ENCODE measurements at places on chromosomes 4 and X.
A peak's percentile ranks its signal among the peaks of the same experiment; 100 is the strongest.

- DNase-seq, result peak; percentile 40
Observed at GRCh38 chr4:107736924-107737448, 17.0 kb upstream of the PAPSS1 start.

DNA sequence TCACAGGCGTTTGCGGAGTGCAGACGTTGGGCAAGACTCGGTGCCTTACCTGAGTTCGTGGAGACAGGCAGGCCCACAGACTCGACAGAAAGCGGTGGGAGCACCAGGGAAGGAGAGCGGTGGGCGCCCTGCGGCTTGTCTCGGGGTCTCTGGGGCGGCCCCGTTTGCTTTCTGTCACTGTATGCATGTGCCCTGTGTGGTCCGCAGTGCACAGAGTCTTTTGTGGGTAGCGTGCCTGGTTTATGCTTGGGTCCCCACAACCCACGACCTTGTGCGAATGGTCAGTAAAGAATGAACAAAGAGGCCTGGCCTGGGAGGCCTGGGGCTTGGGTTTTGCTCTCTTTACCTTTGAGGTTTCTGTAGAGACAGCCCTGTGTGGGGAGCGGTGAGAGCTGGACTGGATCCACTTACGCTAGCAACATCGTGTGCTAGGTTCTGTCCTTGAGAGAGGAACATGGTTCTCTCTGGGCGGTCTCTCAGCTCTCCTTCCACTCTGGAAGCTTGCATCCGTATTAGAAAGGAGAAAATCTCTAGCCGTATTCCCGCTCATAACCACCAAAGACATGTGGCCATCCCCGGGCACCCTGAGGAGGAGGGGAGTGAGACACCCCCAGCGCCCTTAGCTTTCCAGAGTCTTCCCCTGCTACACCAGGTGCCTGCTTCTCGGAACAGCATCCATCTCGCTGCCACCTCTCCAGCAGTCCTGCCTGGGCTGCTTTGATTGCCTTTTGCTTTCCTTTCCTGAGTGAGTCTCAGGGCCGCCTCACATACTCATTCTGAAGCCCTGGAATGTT is 1.2 kb downstream of the TADA2B start:
- DNase-seq, result no peak

DNA sequence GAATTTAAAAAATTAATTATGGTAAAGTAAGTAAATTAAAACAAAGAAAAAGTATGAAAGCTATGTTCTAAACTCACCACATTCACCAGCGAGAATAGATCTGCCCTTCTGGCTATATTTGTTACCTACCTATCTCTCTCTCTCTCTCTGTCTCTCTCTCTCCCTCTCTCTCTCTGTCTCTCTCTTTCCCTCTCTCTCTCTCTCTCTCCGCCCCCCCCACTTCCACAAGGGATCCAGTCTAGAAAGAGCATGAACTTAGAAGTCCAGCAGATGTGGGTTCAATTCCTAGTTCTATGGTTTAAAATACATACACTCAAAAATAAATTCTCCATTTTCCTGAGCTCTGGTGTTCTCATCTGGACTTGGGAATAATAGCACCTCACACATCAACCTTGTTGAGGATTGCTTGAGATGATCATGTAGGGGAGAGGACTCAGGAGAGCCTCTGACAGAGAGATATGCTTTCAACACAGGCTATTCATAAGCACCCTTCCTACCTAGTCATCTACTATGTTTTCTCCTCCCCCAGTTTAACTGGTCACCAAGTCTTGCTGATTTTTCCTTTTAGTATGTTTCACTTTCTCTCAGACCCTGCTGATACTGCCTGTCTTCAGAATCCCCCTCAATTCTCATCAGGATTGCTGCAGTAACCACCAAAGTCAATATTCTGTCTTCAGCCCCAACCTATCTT is 64.7 kb downstream of the SLC7A11 start:
- DNase-seq, result no peak

DNA sequence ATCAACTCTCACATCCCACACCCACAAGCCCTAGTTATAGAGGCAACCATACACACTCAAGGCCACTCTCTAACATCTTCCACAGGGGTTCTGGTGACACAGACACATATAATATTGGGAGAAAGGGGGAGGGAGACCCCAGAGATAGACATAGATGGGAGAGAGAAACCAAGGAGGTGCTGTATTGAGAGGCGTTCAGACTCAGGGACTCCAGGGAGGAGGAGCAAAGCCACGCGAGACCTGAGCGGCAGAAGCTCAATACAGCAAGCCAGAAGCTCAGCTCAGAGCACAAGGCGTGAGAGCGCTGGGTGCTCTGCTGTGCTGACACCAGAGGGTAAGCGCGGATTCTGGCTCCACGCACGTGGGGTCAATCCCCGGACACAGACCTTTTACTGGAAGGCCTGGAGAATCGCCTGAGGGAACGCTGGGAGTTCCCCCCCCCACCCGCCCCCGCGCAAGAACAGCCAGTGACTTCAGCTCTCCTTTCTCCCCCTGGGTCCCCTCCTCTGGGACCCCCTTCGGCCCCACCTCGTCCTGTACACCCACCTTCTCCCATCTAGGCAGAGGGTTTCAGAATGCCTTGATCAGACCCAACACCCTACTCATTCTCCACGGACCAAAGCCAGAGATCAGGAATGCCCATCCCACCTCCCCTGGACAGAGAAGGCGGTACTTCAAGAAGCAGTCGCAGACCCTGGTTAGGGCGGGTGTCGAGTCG is 8.7 kb downstream of the MSX1 start:
- no peak for DNase-seq

DNA sequence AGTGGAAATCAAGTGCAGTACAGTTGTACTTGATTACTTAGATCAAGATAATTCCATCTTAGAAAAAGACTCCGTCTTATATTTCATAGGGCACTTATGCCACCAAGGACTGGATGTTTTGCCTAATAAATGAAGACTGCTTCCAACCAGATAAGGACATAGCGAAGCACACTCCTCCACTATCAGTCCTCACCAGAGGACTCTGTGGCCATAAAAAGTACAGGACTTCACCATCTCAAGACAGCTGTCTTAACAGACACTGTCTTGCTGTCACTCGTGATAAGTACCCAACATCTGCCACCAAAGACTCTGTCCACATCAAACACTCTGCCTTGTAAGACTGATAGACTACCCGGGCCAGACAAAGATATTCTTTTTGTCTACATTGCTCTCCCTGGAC is 352.0 kb downstream of the TRAM1L1 start:
- DNase-seq, result no peak

GRCh38 chrX:53318766-53319353 is 37.5 kb upstream of the IQSEC2 start:
- no peak for DNase-seq

DNA sequence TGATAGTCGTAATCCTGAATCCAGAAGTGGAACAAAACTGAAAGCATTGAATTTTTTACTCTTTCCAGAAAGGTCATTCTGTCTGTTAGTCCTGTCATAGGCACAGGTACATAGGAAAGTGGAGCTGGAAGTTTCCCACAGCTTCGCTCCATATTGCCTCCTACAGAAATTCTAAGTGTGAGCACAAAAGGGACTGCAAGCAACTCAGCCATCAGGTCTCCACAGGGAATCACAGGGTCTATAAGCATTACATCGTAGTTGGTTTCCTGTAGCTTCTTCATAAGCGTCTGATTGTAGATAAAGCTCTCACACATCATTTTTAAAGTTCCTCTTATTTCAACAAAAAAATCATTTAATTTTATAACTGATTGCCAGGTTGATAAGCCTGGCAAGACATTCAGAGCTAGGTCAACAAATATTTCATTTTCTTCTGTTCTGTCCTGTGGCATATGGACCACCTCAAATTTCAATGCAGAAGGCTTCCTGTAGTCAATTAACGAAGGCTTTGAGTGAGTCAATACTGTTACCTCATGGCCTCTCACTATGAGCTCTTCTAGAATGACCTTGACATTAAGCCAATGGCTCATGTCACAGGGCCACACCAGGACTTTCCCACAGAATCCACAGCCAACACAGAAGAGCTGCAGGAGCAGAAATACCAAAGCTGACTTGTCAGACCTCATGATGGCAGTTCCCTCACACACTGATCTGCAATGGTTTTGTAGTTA is at the start of gene UGT2A3:
UGT2A3 (minus strand) TSS at position 727 of the 728 bp plus-strand sequence; CDS start at position 683, 44 bp downstream.
- no peak for DNase-seq

GRCh38 chr4:37760840-37761239 is 65.6 kb upstream of the PGM2 start:
- no peak for DNase-seq

GRCh38 chr4:121280425-121280824 is 100.4 kb downstream of the QRFPR start:
- no peak for DNase-seq

DNA sequence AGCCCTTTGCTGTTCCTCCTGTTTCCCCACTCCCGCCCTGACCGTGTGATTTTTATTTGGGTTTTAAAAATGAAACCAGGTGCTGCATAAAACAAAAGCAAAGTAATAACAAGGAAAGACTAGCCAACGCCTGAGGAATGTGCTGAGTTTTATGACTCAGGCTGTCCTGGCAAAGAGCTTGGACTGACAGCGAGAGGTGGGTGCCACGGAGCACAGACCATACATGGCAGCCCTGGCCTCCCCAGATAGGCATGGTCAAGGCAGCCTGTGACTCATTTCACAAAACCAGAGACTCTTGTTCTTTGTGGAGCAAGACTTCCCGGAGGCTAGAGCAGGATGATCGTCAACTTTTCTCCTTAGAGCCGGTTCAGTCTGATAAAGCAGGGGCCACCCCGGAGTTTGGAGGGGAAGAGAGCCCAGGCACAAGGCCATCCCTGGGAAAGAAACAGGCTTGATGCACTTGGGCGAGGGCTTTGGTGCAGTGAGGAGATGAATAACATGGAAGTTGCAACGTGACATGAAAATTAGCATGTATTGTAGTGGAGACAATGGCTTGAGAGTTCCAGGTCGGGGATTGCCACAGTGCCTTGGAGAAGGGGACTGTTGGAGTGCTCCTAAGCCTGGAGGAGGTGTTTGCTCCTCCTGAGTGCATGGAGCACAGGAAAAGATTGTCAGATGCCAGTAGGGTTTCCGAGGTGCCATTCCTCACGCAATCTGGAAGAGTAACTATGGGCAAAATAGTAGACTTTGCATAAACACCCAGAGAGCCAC is 54.8 kb downstream of the C4orf51 start:
- no peak for DNase-seq

DNA sequence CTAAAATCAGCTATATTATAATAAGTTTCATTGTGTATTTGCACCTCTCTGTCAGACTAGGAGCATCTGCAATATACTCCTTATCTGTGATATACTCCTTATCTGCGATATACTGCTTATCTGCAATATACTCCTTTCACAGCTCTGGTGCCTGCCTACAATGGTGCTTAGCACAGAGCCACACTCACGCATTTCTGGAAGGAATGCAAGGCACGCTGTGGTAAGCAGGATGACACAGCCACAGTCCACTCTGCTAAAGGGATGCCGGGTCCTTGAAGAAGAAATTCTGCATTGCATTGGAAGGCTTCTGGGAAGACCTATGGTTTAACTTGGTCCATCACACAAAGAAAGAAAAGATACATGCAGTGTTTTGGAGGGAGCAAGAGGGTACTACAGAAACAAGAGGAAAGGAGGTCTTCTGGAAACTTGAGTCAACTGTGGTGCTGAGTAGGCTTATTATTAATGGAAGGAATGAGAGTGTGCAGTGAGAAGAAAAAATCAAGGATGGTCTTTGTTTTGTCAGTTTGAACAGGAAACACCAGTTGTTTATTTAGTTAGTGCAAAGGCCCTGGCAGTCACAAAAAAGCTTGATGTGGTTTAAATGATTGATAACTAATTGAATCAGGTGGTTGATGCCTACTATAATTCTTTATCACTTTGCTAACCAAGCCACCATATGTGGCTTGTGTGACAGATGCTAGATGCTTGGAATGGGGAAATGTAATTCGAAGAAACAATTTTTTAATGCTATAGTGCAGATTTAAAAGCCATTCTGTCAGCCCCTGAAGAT is 342.3 kb downstream of the GRXCR1 start:
- DNase-seq, result no peak

GRCh38 chr4:35182451-35182850 is 1061.9 kb downstream of the ARAP2 start:
- no peak for DNase-seq

GRCh38 chr4:175953960-175954521 is 111.6 kb upstream of the WDR17 start:
- DNase-seq, result no peak

DNA sequence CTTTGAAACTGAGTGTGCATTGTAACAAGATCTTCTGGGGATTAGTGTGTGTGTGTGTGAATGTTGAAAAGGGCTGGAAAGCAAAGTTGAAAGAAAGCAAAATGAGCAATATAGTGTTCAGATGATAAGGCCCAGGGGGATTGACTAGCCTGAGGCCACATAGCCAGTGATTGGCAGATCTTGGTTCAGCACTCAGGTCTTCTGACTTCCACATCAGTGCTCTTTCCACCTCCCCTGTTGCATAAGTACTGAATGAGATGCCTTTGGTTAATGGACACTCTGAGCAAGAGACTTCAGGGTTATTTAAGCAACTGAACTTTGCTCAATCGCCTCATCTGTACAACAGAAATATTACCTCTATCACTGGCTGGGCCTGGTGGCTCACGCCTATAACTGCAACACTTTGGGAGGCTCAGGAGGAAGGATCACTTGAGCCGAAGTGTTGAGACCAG is 120.4 kb downstream of the TMEM164 start:
- no peak for DNase-seq

- DNase-seq, result no peak
Observed at GRCh38 chr4:11598591-11598990, 169.9 kb upstream of the HS3ST1 start.

GRCh38 chr4:55397520-55398321 is 2.0 kb downstream of the TMEM165 start:
- no peak for DNase-seq

- DNase-seq, result peak; percentile 32
Observed at GRCh38 chr4:169115897-169116254, 105.8 kb upstream of the CBR4 start.

DNA sequence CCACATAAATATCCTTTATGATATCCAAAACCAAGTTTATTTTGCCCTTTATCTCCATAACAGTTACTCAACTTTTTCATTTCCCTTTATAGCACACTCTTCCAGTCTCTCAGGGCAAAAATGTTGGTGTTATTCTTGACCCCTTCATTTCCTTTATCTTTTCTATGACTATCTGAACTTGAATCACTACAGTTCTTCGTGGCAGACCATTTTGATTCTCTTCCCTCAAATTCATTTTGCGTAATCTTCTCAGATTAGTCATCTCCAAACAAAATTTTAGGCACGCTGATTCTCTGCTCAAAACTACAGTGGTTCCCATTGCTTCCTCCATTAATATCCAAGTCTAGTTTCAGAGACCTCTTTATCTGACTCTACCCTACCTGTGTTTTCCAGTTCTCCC is 26.1 kb downstream of the RUFY3 start:
- no peak for DNase-seq

DNA sequence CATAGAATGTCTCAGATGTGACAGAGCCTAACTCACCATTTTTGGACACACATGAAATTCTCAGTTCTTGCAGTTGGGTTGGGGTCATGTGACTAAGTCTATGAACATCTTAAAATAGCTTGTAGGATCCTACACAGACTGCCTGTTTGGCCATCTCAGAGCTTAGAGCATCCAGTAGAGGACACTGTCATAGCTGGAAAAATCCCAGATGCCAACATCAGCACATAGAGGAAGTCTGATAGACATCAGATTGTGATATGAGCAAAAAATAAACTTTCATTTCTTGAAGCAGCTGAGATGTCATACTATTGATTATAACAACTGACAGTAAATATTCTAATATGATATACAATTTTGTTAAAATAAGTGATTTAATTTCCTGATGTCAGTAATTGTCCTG is 207.1 kb downstream of the TRAM1L1 start:
- DNase-seq, result no peak

All from activated naive CD4-positive, alpha-beta T cell treated with anti-CD3 and anti-CD28 coated beads for 36 hours (primary cell).